ENCODE measurements at places on chromosomes 7 and 10.

DNA sequence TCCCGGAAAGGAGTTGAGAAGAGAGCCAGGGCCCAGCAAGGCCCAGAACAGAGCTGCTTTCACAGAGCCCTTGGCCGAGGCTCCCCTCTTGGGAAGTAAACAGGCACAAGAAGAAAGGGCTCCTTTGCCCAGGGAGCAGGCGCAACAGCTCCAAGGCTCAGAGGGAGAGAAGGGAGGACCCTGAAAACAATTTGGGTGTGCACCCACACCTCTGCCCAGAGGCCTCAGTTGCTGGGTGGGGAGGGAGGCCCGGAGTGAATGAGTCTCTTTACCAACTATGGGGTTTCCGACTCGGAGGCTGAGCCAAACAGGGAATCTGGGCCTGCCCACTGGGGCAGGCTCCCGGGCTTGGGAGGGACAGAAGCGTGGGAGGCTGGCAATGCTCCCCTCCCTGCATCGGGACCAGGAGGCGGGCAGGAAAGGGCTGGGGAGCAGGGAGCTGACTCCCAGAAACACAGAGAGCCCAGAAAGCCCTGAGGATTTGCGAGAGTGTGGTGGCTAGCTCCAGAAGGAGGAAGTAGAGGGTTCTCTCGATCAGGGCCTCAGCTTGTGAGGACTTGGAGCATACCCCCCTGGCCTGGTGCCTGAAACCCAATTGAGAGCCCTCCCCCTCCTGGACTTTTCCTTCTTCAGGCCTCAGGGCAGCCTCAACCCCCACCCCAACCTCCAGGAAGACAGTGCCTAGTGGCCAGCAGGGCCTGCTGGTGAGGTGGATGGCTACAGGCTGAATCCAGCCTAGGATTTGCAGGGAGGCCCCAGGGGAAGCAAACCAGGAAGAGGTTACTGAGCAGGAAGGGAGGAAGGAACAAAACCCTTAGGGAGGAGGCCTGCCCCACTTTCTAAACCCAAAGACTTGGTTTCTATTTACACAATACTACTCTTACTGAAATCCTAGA, 6.2 kb downstream of the C10orf105 start:
- DNase-seq: no peak

GRCh38 chr10:7833210-7833609, 14.9 kb downstream of the TAF3 start:
- no peak for DNase-seq

DNA sequence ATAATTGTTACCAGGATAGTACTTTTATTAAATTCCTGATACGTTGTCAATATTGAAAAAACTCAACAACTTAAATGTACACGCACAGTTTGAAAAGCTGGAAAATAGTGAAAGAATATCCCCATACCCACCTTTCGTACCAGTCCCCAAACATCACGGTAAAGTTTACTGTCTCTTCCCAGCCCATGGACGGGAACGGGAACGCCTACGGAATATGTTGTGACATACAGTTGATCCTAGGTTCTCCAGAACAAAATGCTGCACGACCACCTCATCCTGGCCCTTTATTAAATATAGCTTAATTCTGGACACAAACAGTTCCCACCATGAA, 527 bp upstream of the BCAP29 start:
- DNase-seq: no peak

GRCh38 chr10:97505152-97505551, 6.4 kb downstream of the UBTD1 start:
- no peak for DNase-seq

DNA sequence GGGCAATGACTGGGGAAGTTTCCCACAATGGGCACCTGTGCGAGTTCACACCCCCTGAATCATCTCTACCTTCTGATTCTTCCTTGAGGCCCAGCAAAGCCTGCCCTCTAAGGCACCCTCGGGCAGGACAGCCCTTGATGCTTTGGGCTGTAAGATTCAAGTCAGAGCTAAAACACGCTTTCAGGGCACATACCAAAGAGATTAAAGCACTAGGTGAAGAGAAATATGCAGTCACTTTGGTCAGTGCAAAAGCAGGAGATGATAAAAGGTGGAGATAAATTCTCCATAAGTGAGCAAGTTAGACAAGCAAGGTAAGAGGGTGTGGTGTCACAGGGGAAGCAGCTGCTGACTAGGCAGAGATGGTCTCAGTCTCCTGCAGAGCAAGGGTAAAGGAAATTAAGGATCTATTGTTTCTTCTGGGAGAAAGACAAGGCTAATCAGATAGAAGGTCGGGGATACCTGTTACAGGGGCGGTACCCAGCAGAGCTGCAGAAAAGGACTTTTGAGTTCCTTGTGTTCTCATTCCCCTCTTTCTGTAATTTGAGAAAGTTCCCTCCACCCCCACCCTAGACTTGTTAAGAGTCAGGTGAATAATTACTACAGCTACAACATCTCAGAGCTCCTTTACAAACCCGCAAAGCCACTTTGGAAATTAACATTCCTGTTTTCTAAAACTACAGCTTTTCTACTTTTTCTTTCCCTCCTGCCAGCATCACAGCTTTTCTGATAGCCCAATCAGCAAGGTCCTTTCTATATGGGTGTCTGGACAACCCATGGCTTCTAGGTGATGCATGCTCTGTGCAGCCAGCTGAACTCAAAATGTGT, 26.4 kb downstream of the PDLIM1 start:
- no peak for DNase-seq

DNA sequence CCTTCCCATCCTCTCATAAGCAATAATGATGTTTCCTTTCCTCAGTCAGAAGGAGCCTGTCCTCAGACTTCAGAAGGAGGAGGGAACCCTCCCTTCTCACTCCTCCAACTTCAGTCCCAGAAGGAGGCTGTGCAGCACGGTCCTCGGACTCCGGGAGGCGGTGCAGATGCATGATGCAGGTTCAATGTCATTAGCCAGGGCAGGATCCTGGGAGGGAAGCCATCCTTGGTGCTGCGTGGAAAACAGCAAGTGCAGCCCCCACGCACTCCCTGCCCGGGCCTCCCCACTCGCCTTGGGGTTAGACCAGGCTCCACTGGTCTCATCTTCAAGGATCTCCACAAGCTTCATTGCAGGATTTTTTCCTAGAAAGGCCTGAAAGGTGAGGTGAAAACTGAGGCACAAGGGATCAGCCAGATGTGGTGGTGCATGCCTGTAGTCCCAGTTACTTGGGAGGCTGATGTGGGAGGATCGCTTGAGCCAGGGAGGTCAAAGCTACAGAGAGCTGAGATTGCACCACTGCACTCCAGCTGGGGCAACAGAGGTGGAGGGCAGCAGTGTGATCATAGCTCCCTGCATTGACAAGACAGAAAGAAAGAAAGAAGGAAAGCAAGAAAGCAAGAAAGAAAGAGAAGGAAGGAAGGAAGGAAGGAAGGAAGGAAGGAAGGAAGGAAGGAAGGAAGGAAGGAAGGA, 62.0 kb downstream of the ASB13 start:
- DNase-seq: no peak

DNA sequence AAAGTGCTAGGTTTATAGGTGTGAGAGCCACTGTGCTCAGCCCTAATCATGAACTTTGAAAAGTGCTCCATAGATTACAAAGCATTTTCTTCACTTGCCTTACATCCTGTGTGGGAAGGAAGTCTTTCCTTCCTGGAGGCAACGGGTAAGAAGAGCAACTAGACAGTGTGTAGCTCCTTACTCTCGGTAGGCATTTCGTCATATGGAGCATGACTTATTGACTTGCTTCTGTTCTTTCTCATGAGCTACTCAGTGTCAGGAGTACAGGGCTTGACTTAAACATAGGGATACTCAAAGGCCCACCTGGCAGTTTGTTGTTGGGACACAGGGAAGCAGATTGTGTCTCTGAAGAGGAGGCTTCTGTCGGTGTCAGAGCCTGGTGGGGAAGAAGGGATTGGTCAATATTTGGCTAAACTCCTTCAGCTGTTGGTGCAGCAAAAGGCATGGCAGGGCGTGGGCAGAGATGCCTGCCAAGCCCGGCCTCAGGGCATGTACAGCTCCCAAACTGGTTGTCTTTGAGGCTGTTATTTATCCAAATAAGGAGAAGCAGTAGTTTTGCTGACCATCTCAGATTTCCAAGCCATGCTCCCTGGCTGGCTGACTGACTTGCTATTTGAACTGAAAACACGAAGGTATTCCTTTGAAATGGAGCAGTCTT, 248.9 kb downstream of the KIAA1217 start:
- no peak for DNase-seq

- DNase-seq: no peak
Measured at GRCh38 chr10:88755753-88756152, 4.1 kb upstream of the LIPN start.

DNA sequence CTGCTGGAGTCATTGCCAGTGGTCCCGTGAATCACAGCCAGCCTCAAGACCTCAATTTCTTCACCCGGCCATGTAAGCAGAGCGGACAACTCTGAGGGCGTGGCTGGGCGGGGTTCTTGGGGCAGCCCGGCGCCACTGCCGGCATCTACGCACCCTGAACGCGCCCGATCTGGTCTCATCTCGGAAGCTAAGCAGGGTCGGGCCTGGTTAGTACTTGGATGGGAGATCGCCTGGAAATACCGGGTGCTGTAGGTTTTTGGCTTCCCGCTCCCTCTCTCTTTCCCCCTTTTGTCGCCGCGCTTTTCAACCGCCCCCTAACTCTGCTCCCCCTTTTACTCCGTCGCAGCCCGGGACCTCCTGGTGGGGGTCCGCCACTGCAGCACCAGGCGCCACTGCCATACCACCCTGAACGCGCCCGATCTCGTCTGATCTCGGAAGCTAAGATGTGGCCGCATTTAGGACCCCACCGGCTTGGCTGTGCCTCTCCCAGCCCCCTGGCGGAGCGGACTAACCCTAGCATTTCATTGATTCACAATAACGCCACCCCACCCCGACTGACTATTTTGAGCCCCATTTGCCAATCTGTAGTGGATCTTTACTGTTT, 25.3 kb downstream of the GARIN1A start:
- DNase-seq: peak; percentile 17

DNA sequence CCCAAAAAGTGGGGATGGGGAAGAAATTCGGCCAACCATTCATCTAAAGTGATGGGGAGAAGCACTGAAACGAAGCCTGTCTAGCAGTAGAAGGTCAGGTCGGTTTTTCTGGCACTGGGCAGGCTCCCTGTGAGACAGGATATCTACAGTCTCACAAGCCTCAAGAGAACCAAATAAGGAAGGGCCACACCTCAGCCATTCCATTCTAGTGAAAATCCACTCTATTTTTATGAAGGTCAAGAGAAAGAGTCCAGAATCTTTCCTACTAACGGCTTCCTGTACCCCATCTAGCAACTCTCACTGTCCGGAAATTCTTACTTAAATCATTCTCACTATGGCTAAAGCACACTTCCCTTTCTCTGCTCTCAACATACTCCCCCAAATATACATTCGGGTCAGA, 267.1 kb downstream of the PRPF18 start:
- DNase-seq: no peak

DNA sequence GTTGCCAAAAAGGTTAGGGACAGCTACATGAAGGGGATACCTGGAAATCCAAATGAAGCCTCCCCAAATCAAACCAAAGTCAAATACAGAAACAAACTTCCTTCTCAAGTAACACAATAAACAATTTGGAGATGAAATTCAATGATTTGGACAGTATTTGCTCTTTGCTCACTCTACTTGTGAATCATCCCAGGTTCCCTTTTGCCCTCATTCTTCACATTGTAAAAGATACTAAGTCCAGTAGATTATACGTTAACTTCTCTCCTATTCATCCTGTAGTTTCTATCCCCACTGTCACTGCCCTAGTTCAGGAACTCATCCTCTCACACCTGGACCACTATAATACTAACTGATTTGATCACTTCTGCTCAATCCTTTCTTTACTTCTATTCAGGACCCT, 28.3 kb downstream of the FZD1 start:
- no peak for DNase-seq

GRCh38 chr10:113620936-113621335, 42.9 kb downstream of the NRAP start:
- DNase-seq: no peak

DNA sequence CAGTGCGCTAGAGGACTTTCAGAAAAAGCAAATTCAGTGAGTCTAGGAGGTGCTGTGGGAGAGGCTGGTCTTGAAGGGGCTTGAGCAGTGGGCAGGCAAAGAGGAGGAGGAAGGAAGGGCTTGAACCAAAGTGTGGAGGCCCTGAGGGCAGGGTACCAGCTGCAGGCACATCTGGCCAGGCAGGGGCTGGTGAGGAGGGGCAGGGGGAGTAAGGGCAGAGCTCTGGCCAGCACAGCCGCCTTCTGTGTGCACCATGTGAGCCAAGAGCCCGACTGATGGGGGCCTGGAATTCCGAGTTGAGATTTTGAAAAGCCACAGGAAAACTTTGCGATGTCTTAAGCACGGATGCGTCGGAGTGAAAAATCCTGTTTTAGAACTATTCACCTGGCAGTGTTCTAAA, 74.5 kb downstream of the PRPF18 start:
- DNase-seq: no peak

GRCh38 chr10:73799899-73800559, 11.4 kb downstream of the NDST2 start:
- no peak for DNase-seq

DNA sequence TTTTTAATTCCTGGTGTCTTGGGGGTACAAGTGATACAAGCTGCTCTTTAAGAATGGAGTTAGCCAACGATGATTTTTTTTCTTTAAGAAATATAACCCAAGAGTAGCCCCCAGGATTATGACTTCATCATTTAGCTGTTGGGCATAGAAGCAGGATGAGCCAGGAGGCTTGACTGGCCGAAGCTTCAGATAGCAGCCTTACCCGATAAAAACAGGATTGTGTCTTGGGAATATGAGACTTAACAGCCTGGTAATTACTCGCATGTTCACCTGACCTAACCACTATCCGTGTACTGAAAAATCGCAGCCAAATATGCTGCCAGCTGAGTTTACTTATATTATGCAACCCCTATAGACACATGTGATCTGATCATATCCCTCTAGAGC, 346.0 kb upstream of the BMPER start:
- DNase-seq: no peak

- no peak for DNase-seq
Measured at GRCh38 chr7:74306730-74307469, 17.7 kb downstream of the CLIP2 start.

- DNase-seq: no peak
Measured at GRCh38 chr10:14527134-14527844, 196.6 kb upstream of the FRMD4A start.

DNA sequence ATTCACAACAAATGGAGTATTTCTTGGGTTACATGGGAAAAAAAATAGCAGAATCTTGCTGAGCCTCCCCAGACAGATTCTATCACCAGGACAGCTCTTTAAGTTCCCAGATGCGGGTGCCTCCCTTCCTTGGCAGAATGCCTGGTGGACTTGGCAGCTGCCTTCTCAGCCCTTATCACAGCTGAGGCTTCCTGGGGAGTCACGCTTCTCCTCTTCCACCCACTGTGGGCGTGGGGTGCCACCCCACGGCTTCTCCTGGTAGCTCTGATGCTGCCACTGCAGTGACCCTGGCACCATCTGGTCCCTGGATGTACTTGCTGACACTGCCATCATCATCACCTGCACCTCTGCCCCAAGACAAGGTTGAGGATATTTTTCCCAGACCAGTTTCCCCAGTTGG, 16.2 kb upstream of the NME8 start:
- no peak for DNase-seq

Measured in esophagus squamous epithelium (tissue), 5 donors.